Activated CD8-positive, alpha-beta memory T cell treated with anti-CD3 and anti-CD28 coated beads for 1 hour (primary cell): ENCODE measurements at places on chromosomes 6 and 20.

DNA sequence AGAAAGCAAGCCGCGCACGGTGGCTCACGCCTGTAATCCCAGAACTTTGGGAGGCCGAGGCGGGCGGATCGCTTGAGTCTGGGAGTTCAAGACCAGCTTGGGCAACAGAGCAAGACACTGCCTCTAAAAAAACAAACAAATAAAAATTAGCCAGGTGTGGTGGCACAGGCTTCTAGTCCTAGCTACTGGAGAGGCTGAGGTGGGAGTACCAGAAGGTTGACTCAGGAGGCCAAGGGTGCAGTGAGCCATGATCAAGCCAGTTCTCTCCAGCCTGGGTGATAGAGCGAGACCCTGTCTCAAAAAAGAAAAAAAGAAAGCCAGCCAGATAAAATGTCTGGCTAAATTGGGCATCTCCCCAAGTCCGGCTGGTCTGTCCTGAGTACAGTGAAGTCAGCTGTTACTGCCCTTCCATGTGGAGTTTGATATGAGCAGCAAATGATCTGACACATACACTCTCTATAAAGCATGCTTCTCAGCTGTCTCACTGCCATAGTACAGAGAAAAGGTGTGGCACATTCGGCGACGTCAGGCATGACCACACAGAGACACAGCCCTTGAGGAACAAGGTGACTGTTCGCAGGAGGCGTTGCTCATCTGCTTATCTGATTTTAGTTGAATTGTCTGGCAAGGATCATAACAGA lies 13.0 kb downstream of the CD83 start:
- DNase-seq: no peak

DNA sequence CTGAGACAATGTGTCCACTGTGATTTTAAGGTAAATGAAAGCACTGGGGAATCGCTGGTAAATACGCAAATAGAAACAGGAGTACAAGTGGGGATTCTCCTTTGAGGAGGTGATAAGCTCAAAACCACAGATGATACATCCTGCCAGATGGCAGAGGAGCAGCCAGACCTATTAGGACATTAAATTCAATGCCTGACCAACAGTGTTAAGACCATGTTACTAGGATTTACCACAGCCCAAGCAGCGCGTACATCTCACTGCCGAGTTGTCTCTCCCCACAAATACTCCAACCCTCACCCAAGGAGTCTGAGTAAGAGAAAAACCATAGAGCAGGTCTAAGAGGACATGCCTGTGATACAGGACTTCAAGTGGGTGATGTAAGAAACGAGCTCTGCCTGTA lies 68.9 kb upstream of the TULP1 start:
- DNase-seq: no peak

DNA sequence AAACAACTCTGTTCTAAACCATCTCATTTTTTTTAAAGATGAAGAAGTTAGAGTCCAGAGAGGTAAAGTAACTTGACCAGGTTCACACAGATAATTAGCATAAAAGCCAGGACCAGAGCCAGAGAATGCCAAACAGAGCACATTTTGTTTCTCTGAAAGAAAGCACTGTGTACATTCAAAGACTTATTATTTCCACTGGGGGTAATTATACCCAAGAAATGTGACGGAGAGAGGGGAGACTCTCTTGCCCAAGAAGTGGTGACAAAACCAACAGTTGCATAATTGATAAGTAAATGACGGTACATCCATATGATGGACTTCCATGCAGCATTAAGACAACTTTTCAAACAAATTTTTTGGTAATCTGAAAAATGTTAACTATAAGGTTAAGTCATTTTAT lies 111.6 kb downstream of the RTN4IP1 start:
- DNase-seq: no peak

DNA sequence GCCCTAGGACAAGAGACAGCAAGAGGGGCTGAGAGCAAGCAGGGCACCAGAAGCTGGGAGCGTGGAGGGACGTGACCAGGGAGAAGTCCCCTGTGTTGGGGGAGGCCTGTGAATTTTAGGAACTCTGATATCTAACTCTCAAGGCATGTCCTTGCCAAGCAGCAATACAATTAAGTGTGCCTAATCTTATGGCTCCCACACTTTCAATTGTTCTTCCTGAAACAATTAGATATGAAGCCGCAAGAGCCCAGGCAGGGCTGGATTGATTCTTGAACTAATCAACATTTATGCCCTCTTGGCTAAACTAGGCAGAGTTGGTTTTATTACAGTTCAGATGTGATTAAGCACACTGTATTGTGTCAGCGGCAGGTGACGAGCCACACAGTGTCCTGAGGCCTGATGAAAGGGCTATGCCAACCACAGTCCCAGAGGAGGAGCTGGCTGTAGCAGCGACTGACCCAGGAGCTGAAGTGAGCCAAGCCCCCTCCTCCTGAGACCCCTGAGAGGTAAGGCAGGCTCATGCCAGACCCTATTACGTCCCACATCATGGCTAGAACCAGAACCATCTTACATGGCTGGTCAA lies 4.2 kb upstream of the MAVS start:
- DNase-seq: no peak

DNA sequence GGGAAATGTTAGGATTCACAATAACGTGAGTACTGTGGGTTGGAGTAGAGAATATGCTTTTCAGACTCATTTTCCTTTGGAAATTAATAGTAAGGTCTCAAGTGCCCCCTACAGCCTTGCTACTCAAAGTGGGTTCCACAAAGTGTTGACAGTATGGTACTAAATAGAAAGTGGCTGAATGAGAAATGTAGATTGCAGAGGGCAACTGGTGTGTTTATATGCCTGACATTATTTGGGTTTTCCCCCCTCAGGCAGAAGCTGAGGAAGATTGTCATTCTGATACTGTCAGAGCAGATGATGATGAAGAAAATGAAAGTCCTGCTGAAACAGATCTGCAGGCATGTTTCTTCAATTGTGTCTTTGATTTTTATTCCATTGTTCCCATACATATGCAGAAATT lies 5.6 kb downstream of the FBXO9 start:
- no peak for DNase-seq

- no peak for DNase-seq
These were observed 864.2 kb downstream of the KIF16B start for GRCh38 chr20:15708984-15709598.

DNA sequence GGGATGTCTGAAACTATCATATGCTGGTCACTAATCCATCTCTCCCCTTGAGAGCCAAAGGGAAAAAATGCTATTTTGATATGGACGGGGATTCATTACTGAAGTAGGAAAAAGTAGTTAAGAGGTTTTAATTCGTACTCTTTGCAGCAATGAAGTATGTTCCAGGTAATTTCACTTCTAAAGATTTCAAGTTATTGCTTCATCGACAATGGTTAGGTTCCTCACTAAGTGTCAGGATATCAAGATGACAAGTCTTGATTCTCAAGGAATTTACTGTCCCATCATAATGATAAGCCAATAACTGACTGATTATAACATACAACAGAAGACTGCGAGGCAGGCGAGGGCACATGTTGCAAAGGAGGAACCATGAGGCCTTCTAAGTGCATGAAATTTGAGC lies 57.0 kb downstream of the GMDS start:
- no peak for DNase-seq

GRCh38 chr6:112223070-112223861 lies 31.1 kb downstream of the LAMA4 start:
- DNase-seq: no peak

- DNase-seq: no peak
These were observed 3.9 kb downstream of the IP6K3 start for GRCh38 chr6:33742837-33743236.
